Stimulated activated CD8-positive, alpha-beta memory T cell treated with anti-CD3 and anti-CD28 coated beads, Interleukin-7, amount 100 ng/mL, for 24 hours (primary cell): ENCODE measurements at places on chromosomes 12 and 14.

- no peak for DNase-seq
Observed at GRCh38 chr14:85479306-85479705, 50.6 kb upstream of the FLRT2 start.

GRCh38 chr12:49903700-49904423 lies at the start of gene FAIM2:
Gene FAIM2 (minus strand): TSS chr12:49903900. CDS start chr12:49903792, 108 bp downstream.
- DNase-seq: no peak

DNA sequence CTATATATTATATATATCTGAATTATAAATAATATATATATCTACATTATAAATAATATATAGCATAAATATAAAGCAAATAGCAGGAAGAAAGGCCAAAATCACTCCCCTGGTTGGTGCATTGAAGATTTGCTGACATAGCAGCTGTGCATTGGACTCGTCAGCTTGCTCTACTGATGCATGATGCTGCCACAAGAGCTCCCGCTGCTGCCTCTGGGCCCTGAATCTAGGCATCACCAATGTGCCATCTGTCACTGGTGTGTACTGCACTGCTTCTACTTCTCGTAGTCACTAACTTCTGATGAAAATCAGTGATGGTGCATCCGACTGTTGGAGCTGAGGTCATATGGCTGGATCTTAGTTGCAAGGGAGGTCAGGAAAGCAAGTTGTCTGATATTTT lies 205.0 kb downstream of the ADAMTS20 start:
- DNase-seq: no peak

- DNase-seq: no peak
Observed at GRCh38 chr14:71600309-71600708, 331.9 kb upstream of the RGS6 start.

DNA sequence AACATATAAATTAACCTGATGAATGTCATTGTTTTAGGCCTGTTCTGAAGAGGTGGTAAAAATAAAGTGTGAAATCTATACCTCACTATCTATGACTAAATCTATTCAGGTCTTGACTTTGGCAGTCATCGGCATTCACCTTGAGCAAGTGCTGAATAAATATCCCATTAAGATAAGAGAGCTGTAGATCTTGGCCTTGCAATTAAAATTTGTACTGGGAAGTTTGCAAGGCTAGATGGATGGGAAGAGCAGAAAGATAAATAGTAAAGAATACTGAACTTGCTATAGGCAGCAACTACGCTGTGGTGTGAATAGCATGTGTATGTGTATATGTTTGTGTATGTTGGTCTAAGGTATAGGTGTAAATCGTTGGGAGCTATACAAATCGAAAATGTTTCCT lies 325.9 kb upstream of the PRICKLE1 start:
- DNase-seq: no peak

- DNase-seq: no peak
Observed at GRCh38 chr14:97382616-97383226, 585.5 kb downstream of the VRK1 start.

- DNase-seq: no peak
Observed at GRCh38 chr12:49008943-49009342, 9.6 kb downstream of the PRKAG1 start.

- DNase-seq: no peak
Observed at GRCh38 chr12:29288031-29288430, 92.9 kb downstream of the ERGIC2 start.

DNA sequence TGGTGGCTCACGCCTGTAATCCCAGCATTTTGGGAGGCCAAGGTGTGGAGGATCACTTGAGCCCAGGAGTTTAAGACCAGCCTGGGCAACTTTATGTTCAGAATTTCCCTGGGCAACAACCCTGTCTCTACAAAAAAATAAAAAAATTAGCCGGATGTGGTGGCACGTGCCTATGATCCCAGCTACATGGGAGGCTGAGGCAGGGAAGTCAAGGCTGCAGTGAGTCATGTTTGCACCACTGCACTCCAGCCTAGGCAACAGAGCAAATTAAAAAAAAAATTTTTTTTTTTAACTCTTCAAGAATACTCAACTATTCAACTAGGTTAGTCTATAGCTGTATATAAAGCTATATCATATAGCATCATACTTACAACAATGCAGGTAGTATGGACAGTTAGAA lies 113.0 kb downstream of the RALGAPA1 start:
- no peak for DNase-seq

- DNase-seq: no peak
Observed at GRCh38 chr12:21568115-21568514, 36.5 kb downstream of the GYS2 start.

- no peak for DNase-seq
Observed at GRCh38 chr14:31090883-31091764, 64.9 kb upstream of the STRN3 start.

DNA sequence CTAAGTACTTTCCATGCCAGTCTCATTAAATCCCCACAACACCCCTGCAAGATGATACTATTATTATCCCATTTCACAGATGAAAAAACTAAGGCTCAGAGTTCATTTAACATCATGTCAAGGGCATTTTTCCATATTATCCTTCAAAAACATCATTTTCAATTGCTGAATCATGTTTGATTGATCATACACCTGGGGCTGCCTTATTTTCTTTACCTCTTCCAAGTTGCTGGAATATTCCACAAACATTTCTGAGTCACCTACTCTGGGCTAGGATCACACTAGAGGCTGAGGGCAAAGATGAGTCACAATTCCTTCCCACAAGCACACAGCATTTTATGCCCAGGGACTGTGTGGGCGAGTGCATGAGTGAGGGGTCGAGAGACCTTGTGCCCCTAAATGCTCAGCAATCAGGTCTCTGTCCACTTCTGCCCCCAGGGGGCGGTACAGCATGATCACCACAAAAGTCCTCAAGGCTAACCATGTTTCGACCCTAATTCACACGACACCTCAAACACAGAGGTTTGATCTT lies 14.1 kb upstream of the TMEM119 start:
- no peak for DNase-seq

GRCh38 chr14:70881549-70882177 lies 25.6 kb upstream of the PCNX1 start:
- no peak for DNase-seq

GRCh38 chr14:100325231-100325632 lies 2.1 kb downstream of the SLC25A47 start:
- no peak for DNase-seq

DNA sequence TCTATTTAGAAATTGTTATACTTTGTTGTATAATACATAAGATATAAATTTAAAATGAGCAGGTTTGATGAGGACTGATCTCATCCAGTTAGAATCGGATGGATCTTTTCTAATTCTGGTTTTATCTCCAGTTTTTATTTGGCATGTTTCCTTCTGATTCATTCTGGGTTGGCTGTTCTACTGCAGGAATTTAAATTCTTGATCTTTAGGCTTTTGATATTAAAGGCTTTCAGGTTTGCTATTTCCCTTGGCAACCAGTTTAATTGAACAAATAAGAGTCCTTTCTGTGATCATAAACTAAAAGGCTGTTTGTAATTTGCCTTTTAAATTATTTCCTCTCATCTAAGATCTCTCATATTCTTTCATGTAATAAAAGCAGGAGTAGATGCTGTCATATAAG lies 83.4 kb downstream of the PDE6H start:
- no peak for DNase-seq

- DNase-seq: no peak
Observed at GRCh38 chr12:43291516-43291915, 260.5 kb downstream of the ADAMTS20 start.

- DNase-seq: no peak
Observed at GRCh38 chr14:63499701-63500250, 43.4 kb downstream of the PPP2R5E start.

- DNase-seq: no peak
Observed at GRCh38 chr12:106030210-106031071, 108.3 kb downstream of the NUAK1 start.
